ENCODE measurements at places on chromosomes 6 and 20.

DNA sequence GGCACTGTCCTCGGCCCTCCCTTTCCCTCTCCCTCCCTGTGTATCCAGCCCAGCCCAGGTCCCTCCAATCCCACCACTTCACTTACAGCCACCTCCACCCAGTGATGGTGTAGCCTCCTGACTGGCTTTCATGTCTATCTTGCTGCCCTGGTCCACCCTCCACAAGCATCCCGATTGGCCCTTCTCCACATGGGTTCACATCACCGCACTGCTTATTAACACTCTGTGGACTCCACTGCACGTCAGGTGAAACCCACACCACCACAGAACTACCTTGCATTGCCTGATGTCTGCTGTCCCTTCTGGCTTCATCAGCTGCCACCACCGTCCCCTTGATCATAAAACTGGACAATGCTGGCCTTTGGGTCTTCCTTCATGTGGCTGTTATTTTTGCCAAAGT is 220.4 kb upstream of the ARID1B start:
- DNase-seq: no peak

GRCh38 chr6:44672086-44672485 is 284.6 kb downstream of the CDC5L start:
- DNase-seq: no peak

DNA sequence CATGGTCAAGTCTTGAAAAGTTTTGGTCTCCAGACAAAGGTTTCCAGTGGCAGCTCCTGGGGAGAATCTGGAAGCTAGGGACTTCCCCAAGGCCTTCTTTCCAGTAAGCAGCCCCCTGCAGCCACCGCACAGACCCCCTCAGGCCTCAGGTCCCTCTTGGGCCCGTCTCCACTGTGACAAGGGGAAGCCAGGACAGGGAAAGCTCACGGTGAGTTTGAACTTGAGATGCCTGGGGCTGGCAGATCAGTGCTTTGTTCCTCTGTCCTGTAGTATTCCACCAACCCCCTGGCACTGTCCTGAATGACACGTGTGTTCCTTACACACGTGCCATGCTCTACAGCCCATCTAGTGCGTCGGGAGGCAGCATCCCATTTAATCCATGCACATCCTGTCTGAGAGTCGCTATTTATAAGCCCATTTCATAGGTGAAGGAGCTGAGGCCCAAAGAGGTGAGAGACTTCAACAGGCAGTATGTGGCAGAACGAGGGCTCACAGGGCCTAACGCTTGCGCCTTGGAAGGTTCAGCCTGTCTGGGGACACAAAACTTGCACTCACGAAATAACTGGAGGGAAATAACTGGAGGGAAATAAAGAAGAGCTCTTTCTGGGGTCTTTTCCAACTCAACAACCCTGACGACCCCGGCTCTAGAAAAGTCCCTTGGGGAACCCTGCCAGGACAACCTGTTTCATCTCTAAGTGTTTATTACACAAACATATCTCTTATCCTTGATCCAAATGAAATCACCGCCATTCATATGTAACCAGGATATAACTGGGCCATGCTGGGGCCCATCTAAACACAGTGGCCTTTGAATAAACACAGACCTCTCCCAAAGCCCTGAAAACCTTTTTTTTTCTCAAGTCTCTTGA is 123.0 kb downstream of the BANF2 start:
- no peak for DNase-seq

- no peak for DNase-seq
Measured at GRCh38 chr20:35650632-35651031, 14.1 kb downstream of the CPNE1 start.

GRCh38 chr6:154143753-154144152 is 104.7 kb downstream of the OPRM1 start:
- no peak for DNase-seq

DNA sequence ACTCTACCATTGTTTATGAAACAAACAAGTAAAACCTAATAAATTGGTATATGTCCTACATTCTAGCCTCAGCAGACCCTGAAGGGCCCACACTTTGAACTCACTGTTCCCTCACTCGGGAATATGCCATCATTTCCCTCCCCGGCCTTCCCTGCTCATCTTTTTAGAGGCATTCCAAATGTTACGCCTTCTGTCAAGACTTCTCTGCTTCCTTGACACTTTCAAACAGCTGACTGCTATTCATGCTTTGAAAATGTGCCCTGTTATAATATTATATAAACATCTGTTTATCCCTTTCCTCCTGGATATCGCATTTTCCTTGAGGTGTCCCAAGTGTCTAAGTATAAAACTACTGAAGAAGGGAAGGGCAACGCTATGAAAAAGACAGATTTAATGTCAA is 249.5 kb upstream of the THEMIS start:
- no peak for DNase-seq

GRCh38 chr6:50653253-50653652 is 60.1 kb upstream of the TFAP2D start:
- no peak for DNase-seq

- no peak for DNase-seq
Measured at GRCh38 chr6:52423971-52424381, 3.8 kb downstream of the EFHC1 start.

DNA sequence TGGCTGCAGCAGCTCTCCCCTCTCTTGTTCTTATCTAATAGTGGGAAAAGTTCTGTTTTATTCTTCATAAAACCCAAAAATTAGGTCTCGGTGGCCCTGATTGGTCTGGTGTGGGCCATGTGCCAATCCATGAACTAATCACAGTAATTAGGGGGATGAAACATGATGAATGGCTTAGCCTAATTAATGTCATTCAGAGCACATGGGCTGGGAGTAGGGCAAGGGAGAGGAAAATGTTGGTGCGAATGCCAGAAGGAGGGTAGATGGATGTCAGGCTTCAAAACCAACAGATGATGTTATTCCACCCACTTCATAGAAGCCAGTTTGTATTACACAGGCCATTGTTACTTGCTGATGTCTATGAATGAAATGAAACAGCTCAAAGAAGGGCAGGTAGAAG is 46.5 kb downstream of the PLEKHG1 start:
- DNase-seq: peak; percentile 8

GRCh38 chr6:104603108-104603745 is 256.5 kb downstream of the HACE1 start:
- no peak for DNase-seq

DNA sequence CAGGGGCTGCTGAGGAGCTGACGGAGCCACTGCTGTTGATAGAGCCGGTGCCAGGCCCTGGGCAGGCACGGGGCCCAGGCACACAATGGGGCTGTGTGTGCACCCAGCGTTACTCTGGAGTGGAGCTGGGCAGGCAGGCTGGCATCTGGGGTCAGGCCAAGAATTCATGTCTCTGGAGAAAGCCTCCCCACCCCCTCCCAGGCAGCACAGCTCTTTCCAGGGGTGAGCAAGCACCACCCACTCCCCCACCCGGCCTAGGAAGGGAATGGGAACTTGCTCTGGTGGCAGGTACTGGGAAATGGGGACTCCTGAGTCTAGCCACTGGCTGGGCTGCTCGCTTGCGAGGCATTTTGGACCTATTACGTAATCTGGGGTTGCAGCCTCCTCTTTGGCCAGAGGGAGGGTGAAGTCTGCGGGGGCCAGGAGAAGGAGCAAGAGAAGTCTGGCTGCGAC is 22.7 kb downstream of the TFEB start:
- no peak for DNase-seq

DNA sequence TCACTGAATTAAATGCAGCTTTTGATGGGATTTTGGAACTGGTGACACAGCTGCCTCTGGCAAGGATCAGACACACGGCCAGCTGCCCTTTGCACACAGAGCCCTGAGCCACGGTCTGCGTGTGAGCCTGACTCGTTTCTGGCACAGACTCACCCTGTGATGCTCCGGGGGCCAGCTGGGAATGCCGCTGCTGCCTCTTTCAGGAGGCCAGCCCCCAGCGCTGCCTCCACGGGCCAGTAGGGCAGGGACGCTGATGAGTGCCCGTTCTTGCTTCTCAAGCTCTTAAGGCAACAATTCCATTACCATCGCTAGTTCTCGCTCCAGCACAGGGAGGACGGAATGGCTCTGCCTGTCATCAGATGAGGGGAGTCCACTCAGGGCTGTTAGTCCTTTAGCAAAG is 61.6 kb downstream of the IRF4 start:
- DNase-seq: no peak

GRCh38 chr20:4243071-4243470 is 227.7 kb upstream of the RNF24 start:
- no peak for DNase-seq

DNA sequence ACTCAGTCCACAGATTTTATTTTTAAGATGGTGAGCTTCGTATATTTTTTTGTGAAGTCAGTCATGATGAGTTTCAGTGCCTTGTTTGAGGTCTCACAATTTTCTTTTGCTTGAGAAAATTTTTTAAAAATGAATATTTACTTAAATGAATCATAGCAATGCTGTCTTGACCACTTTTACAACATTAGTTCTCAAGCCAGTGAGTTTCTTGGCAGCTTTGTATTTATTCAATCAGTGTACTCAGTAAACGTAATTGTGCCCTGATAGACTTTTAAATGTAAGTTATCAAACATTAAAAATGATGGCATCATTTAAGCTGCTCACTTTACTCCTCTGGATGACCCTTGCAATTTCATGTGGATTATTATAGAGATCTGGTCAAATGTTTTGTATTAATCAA is 261.4 kb downstream of the KHDC1L start:
- no peak for DNase-seq

DNA sequence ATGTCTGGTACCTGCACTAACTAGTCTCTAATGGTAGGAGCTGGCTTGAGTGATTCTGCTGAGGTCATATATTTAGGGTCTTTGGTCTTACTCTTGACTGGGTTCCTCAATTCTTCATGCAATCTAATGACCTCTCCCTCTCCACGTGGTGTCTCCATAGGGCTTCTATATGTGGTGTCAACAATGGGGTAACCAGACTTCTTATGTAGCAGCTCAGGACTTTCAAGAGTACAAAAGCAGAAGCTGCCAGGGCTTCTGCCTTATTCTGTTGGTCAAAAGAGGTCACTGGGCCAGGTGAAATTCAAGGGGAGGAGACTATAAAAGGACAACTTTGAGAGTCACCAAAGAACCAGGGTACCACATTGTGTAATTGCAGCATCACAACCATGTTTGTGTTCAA is 54.3 kb downstream of the NUS1 start:
- no peak for DNase-seq

GRCh38 chr6:77880501-77880900 is 227.7 kb downstream of the MEI4 start:
- DNase-seq: no peak

GRCh38 chr20:44701858-44702256 is 13.3 kb upstream of the CCN5 start:
- DNase-seq: no peak

DNA sequence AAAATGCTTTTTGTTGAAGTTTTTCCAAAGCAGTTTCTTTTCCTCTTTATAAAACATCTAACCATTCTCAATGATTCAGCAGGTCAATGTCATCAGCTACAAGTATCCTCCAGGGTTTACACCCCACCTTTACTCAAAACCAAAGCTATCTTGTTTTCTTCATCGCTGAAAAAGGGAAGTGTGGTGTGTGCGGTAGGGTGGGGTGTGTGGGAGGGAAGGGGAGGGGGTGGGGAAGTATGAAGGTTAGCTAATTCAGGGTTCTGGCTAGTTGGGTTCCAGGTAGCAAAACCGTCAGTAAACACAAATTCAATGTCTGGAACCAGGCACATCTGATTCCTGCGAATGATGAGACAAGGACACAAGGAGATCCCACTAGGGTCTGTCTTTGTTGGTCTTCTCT is 189.6 kb downstream of the GJA10 start:
- DNase-seq: no peak

DNA sequence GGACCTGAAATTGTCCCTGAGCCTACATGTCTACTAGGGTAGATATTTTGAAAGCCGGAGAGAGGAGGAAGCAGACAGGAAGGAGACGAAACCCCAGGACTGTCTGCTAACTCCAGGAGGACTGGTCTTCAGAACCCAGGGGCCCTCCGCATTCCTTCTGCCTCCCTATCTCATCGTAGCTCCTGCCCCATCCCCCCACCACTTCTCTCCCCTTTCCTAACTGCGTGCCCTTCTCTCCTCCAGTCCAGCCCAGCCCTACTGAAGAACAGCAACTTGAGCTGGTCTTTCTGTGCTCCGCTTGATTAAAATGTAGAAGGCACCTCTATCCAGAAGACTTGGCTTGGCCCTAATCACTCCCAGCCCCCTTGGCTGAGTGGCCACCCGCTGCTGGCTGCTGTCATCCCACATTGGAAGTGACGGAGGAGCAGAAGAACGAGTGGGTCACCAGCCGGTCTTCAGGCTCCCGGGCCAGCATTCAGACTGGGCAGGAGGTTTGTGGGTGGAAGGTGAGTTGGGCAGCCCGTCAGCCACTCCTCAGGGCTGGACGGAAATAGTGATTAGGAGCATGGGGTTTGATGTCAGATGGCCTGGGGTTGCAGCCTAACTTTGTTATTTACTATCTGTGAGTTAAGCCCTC is 28.8 kb upstream of the ANGPT4 start:
- no peak for DNase-seq

GRCh38 chr6:100968949-100969348 is 87.8 kb upstream of the ASCC3 start:
- DNase-seq: peak; percentile 5

DNA sequence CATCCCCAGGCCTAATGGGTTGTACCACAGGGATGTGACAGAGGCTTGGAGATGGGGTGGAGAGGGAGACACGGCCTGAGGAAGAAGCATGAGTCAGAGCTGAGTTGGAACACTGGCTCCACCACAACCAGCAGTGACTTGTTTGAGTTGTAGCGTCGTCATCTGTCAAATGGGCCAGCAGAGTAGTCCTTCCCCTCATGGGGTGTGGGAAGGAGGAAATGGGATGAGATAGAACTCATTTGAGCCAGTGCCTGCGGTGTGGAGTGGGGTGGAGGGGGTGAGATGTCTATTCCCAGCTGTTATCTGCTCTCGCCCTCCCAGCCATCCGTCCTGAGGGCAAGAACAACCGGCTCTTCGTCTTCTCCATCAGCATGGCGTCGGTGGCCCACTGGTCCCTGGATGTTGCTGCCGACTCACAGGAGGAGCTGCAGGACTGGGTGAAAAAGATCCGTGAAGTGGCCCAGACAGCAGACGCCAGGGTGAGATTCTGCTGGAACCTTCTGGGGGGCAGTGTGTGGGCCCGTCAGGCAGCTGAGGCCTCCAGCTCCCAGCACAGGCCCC is 32.5 kb downstream of the PLCG1 start:
- no peak for DNase-seq

GRCh38 chr6:11050731-11051130 is 6.6 kb upstream of the ELOVL2 start:
- no peak for DNase-seq
